ENCODE measurements at places on chromosomes 7 and 10.

DNA sequence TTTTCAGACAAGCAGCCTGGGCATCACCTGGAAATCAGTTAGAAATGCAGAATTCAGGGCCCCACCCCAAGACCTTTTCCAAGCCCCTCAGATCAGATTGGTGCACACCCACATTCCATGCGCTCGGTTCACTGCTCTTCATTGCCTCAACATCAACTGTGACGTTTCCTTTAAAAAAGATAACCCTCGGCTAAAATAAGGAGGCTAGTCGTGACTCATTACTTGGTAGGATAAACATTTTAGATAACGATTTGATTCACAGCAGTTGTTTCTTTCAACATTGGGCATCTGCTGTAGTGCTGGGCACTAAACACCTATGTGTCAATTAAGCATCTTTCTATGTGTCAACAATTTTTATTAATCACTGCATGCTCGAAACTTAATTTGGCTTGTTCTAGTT, 191.1 kb upstream of the LRGUK start:
- DNase-seq: no peak

- no peak for DNase-seq
These were observed 129.4 kb downstream of the AASS start for GRCh38 chr7:122014697-122015096.

DNA sequence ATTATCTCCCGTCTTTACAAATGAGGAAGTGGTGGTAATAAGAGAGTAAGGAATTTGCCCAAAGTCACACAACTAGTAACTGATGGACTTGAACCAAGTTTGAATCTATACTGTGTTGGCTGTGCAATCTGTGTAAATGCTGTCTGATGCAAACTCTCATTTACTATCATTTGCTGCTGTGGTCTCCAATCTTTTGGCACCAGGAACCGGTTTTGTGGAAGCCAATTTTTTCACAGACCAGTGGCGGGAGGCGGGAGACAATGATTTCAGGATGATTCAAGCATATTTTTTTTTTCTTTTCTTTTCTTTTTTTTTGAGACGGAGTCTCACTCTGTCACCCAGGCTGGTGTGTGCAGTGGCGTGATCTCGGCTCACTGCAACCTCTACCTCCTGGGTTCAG, 450.0 kb upstream of the FZD8 start:
- DNase-seq: no peak

DNA sequence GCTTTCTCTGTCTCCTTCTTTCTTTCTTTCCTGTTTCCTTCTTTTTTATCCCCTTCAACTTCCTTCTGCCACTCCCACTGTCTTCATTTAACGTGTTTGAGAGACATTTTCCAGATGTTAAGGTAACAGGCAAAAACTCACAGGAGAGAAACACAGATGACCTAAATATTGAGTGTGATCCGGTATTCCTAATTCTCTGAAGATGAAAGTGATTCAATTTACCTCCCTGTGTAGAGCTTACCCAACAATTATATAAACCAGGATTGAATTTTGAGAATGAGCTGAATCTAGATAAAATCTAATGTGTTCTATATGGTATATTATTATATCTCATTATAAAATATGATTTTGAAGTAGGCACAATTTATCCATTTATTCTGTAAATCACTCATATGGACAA, 46.5 kb upstream of the RSU1 start:
- no peak for DNase-seq

DNA sequence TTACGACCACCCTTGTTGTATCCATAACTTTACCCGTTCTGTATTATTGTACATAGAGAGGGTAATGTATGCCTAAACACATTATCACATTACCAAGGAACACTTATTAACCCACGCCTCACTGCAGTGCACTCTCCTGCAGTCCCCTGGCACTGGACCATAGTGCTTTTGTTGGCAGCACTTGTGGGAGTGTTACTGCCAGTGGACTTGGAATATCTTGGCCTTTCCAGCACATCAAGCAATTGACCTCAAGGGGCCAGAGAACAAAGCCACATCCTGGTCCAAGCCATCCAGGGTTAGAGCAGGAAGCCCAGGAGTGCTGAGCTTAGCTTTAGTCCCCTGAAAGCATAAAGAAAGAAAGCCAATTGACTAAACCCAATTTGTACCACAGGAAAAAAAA, 304.2 kb downstream of the PCDH15 start:
- DNase-seq: no peak

DNA sequence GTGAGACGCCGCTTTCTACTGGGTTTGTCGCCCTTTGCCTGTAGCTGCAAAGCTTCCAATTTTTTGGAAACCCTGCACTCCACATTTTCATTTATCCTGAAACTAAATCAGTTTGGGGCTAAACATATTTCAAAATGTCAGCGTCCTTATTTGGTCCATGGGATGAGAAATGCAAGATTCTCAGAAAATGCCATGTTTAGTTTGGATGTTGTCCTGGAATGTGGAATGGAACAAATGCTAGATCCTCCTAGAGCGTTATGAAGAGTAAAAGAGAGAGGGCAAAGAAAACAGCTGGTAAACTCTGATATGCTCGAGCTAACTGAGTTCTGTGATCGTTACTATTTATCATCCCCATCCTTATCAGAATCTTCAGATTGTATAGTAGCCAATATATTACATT, 236.9 kb downstream of the KLF6 start:
- no peak for DNase-seq

DNA sequence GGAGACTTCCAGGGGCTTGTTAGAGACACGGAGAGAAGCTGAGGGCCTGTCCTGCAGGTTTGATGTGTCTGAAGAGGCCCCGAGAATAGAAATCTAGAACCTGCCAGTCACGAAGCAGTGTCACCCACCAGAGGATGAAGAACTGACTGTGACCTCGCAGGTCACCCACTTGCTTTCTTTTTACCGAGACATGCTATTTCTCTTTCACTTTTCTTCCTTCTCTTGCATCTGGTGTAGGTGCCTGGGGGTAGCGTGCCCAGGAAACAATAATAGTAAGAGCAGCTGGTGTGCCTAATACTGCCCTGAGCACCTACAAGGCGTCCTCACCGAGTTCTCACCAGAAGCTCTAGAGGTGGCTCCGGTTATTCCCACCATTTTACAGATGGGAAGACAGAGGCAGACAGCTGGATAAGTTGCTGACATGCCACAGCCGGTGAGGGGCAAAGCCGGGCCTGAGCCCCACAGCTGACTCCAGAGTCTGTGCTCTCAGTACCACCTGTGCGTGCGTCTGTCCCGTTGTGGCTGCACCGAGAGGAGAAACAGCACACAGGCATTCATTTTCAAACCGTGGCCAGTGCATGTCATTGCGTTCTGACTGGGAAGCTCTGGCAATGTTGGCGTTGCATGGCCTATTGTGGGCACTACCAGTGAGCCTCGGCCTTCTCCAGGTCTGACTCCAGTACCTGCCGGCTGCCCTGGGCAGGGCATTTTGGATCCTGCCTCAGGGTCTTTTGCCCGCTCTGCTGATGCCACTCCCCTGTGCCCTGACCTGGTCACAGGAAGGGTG, 7.8 kb downstream of the CHST3 start:
- DNase-seq: no peak

- peak; percentile 41 for DNase-seq
These were observed 24.7 kb downstream of the DAGLB start for GRCh38 chr7:6422926-6423632.

DNA sequence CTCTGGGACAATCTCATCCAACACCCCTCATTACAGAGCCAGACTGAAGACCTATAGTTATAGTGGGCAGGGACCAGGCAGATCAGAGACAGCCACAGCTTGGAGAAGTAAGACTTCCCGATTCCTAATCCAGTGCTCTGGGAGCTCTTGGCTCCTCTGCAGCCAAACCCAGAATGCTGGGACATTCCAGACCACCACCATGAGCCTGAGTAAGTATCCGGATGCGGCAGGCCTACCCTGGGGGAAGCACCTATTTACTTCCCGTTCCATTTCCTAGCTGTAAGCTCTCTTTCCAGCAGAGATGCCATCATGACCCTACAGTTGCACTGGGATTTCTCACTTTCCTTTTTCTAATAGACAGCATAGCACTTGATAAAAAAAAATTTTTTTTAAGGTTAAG, 16.4 kb downstream of the HIP1 start:
- DNase-seq: no peak

- DNase-seq: no peak
These were observed 102.8 kb downstream of the KAT6B start for GRCh38 chr10:74929197-74929596.

DNA sequence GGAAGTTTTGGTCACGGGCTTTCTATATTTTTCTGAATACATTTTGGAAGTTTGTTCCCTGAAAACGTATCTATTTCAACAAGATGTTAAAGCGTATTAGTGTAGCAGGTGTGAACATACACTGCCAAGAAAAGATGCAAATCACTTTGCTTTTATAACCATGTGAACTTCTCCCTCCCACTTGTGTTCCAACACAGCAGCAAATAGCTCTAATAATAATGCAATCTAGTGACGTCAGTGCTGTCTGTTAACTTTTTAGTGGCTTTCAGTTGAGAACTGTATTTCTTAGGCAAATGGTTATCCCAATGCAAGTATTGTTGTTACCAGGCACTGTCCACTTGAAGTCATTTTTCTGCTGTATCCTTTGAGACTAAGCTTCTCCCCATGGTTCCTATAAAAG, 188.4 kb upstream of the IGFBP3 start:
- no peak for DNase-seq

- DNase-seq: no peak
These were observed 9.5 kb downstream of the SEPHS1 start for GRCh38 chr10:13338390-13339110.

- DNase-seq: no peak
These were observed 205.6 kb downstream of the FOXP2 start for GRCh38 chr7:114620208-114620607.

GRCh38 chr7:102099474-102099873, 187.2 kb upstream of the SH2B2 start:
- DNase-seq: no peak

DNA sequence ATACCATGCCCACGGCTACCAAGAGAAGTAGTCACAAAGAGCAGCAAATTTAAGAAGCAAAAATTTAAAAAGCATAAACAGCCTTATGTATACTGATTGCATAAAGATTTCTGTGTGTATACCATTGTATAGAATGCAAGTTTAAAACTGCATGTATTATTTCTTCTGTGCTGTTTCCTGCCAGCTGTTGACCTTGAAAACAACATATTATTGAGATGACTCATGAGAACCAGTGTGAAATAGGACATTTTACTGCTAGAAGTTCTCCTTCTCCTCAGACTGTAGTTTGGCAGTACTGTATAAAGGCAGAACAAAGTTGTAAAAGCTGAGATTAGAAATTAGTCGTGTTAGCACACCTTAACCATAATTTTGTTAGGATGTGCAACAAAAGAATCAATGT, 42.3 kb upstream of the SGCE start:
- DNase-seq: no peak

DNA sequence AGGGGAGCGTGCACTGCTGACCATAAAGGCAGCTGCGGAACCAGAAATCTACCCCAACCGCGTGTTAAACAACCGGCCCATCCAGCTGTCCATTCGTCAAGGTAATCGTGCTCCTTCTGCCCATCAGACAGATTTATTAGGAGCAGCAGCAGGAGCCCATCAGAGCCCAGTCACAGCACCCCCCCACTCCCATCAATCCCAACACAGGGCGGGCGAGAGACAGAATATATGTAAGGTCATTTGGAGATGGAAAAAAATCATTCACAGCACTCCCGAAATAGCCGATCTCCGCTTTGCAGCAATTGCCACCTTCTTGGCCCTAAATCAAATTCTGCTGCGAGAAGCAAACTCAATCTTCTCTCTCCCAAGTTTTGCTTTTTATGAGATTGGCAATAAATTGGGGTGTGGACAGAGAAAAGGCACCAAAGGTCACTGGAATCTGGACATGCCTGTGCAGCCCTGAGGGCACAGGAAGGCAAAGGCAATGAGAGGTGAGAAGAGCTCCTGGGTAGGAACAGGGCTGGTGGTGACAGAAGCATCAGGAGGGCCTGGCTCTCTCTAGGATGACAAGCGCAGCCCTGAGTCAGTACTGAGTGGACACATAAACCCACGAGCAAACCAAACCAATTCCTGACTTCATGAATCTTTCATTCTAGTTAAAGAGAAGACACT, 145.0 kb upstream of the ZMIZ1 start:
- no peak for DNase-seq

DNA sequence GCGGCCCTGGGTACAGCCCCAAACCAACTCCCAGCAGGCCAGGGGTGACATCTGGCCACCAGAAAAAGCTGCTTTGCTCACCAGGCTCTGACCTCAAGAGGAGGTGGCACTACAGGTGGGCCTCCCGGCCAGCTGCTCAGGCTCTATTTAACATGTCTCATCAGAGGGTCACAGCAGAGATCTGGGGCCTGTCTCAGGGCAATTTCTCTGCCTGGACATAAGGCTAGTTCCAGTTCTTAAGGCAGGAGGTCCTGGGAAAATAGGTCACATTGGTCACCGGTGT, 88.6 kb downstream of the GFRA1 start:
- no peak for DNase-seq

- DNase-seq: no peak
These were observed 1.5 kb upstream of the ANTXRL start for GRCh38 chr10:46285300-46285699.

GRCh38 chr10:5971886-5972285, 5.5 kb downstream of the IL15RA start:
- no peak for DNase-seq
